ENCODE measurements at places on chromosomes 5 and 9. TPM values are rescaled to one million over a fixed set of nuclear protein-coding genes. Genes with fewer than 3 reads are reported as not detected.

DNA sequence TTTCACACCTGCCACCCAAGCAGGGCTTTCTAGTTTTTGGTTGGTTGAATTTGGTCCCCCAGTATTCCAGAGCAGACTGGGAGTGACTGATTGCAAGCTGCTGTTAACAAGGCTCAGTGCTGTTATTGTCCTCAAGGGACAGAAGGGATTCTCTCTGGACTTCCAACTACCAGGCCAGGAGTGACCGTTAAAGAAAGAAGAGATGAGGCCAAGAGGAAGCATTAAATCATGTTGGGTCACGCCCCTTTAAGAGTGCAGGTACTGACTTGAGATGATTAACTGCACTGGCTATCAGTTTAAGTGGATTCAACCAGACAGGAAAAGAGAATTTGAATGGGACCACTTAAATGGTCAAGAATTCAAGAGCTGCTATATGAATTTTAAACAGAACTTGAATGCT lies 220.8 kb upstream of the PCSK5 start:
- no peak overlapping the region for H3K4me3 ChIP-seq
- H3K27ac ChIP-seq: no peak overlapping the region
- no peaks in the 10 kb centered on the region for H3K36me3 ChIP-seq
- no peak for DNase-seq
- H3K27me3 ChIP-seq: no peaks in the 10 kb centered on the region

GRCh38 chr5:139401546-139401945 lies 2.3 kb downstream of the SPATA24 start:
- no peaks in the 10 kb centered on the region for H3K27me3 ChIP-seq
- no peak overlapping the region for H3K27ac ChIP-seq
- peaks cover 21% of the 10 kb centered on the region for H3K4me1 ChIP-seq
- H3K36me3 ChIP-seq: no peaks in the 10 kb centered on the region
- DNase-seq: no peak

- no peaks in the 10 kb centered on the region for H3K27me3 ChIP-seq
- H3K4me1 ChIP-seq: no peaks in the 10 kb centered on the region
- no peak overlapping the region for H3K27ac ChIP-seq
- no peak overlapping the region for H3K4me3 ChIP-seq
- DNase-seq: no peak
These were observed 514.7 kb upstream of the GRIN3A start for GRCh38 chr9:102253099-102253498.

- peaks cover 72% of the 10 kb centered on the region for H3K4me1 ChIP-seq
- H3K4me3 ChIP-seq: no peak overlapping the region
- DNase-seq: no peak
- H3K27me3 ChIP-seq: no peaks in the 10 kb centered on the region
These were observed 16.4 kb downstream of the SEMA4D start for GRCh38 chr9:89481538-89481915.

DNA sequence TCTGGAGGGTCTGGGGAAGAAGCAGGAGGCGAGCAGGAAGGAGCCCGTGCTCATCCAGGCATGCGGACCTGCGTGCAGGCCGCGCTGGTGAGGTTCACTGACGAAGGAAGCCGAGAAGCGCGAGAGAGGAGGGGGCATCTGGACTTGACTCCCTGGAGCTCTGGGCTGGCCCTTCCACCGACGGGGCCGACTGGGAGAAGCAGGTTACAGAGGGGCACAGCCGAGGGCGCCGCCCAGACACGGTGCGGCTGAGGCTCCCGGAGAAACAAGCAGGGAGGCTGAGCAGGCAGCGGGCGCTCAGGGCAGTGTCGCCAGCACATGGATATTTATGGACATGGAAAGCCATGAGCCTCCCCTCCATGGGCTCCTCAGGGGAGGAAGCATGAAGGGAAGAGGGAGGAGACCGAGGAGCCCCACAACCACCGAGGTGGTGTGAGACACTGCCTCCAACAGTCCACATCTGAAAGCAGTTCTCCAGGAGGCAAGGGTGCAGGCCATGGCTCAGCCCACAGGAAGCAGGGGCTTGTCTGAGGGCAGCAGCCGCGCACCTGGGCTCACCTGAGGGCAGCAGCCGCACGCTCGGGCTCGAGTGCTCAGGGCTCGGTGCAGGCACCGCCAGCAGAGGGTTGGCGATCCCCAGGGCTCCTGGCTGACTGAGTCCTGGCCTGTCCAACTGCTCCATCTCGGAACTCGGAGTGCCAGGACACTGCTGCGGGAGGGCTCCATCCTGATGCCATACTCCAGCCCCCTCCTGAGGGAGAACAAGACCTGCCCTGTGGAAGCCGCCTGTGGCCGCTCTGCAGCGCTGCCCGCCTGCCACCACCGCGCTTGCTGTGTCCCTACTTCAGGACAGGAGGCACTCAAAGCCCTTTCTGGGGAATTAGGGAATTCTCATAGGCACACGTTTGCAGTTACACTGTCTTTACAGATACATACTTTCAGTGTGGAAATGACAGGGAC lies 15.7 kb upstream of the INPP5E start:
- no peak overlapping the region for H3K27ac ChIP-seq
- DNase-seq: no peak
- peaks cover 82% of the 10 kb centered on the region for H3K36me3 ChIP-seq
- no peaks in the 10 kb centered on the region for H3K4me1 ChIP-seq
- no peak overlapping the region for H3K4me3 ChIP-seq
- H3K27me3 ChIP-seq: no peaks in the 10 kb centered on the region

DNA sequence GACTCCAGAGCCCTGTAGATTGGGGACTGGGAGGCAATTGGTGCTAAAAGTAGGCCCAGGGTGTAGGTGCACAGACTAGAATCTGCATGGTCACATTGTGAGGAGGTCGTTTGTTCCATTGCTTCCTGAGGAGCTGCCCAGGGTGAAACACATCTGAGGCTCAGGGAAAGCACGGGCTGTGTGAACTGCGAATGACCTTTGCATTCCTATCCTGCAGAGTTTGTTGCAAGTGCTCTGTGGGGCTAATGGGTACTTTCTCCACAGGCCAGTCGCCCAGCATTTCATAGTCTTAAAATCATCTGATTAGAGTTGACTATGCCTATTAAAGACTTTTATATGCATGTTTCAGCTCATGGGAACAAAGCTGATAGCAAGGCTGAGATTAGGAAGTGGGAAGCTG lies 14.4 kb upstream of the SLC46A2 start:
- H3K27ac ChIP-seq: no peak overlapping the region
- DNase-seq: no peak
- H3K36me3 ChIP-seq: no peaks in the 10 kb centered on the region
- H3K27me3 ChIP-seq: no peaks in the 10 kb centered on the region
- no peak overlapping the region for H3K4me3 ChIP-seq
- H3K4me1 ChIP-seq: no peaks in the 10 kb centered on the region

- no peaks in the 10 kb centered on the region for H3K27me3 ChIP-seq
- no peaks in the 10 kb centered on the region for H3K36me3 ChIP-seq
- H3K4me3 ChIP-seq: no peak overlapping the region
- H3K27ac ChIP-seq: no peak overlapping the region
- H3K4me1 ChIP-seq: no peaks in the 10 kb centered on the region
- no peak for DNase-seq
These were observed 16.2 kb downstream of the GDF9 start for GRCh38 chr5:132850066-132850465.

DNA sequence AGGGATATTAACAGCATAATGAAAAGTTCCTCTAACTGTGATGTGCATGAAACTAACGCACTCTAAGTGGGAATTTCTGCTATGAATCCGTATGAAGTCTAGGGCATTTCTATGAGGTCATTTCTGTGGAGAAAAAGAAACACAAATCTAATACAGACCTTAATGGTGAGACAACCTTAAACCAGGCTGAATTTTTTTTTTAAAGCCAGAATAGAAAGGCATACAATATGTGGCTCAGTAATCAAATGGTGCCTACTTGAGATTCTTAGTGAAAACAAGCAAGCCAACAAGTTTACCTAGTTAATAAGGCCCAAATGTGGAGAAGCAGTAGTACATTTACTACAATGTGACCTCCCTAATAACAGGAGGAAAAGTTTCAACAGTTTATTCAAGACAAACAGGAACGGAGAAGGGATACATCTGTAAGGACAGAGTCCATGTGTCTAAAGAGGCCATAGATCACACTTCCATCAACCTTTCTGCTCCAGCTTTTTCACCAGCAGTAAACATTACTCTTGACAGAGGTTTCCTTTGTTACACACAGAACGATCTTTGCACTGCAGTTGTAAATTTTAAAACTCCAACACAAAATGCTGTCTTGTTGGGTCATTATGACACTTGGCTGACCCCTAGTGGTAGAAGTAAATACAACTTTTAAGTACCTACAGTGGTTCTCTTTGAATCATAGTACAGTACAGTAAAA lies 26.2 kb downstream of the CARNMT1 start:
- H3K27me3 ChIP-seq: no peaks in the 10 kb centered on the region
- no peak overlapping the region for H3K27ac ChIP-seq
- H3K4me1 ChIP-seq: no peaks in the 10 kb centered on the region
- no peak overlapping the region for H3K4me3 ChIP-seq

- peak; percentile 89 for DNase-seq
- peaks cover 30% of the 10 kb centered on the region for H3K4me1 ChIP-seq
- peaks cover 2% of the 10 kb centered on the region for H3K36me3 ChIP-seq
- H3K4me3 ChIP-seq: peak overlapping the region; percentile 10
- H3K27me3 ChIP-seq: no peaks in the 10 kb centered on the region
- H3K27ac ChIP-seq: peak overlapping the region; percentile 97
These were observed 37.4 kb downstream of the CSNK1G3 start for GRCh38 chr5:123549256-123549904.

DNA sequence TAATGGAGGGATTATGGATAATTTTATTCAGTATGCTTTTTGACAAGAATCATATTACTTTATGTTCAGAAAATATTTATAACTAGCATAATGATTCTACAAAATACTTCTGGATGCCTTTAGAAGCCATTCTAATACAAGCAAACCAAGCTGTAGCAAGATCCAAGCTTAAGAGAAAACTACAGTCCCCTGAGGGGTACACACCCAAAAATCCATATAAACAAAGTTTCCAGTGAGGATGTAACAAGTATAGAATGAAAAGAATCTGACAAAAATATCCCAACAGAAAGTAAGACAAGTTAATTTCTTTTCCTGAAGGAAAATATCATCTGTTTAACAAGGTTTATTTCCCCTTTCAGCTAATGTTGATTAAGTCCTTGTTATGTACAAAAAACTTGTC lies 53.9 kb downstream of the MLLT3 start:
- no peaks in the 10 kb centered on the region for H3K27me3 ChIP-seq
- H3K4me1 ChIP-seq: no peaks in the 10 kb centered on the region
- H3K4me3 ChIP-seq: no peak overlapping the region
- H3K27ac ChIP-seq: no peak overlapping the region

DNA sequence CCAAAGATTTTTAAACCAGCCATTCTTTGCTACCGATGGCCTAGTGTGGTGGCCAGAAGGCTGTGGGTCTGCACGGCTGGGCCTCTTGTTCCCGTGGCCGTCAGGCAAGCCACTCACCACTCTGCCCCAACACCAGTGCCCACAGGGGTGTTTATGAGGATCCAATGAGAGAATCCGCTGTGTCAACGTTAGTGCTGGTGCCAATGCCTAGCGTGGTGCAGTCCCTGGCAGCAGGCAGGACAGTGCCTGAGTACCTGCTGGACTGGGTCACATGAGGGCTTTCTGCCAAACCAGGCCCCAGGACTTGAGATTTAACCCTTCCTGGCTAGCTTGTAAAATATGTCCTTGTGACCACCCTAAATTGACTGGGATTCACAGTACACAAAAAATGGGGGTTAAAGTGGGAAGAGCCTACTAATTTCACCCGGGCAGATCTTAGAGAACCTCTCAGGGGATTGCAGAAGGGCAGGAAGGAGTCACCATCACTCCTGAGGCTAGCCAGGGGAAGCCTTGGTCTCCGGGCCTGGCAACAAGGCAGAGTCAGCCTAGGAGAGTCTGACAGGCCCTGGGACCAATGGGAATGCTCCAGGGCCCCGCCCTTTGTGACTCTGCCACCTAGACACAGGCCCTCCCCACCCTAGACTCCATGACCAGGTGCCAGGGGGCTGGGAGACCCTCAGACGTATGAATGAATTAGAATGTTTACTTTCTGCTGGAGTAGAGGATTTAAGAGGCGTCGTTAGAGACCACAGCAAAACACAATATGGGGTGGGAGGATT lies 63.2 kb upstream of the FSTL4 start:
- H3K4me3 ChIP-seq: no peak overlapping the region
- no peak for DNase-seq
- H3K27ac ChIP-seq: no peak overlapping the region
- no peaks in the 10 kb centered on the region for H3K27me3 ChIP-seq
- no peaks in the 10 kb centered on the region for H3K4me1 ChIP-seq

DNA sequence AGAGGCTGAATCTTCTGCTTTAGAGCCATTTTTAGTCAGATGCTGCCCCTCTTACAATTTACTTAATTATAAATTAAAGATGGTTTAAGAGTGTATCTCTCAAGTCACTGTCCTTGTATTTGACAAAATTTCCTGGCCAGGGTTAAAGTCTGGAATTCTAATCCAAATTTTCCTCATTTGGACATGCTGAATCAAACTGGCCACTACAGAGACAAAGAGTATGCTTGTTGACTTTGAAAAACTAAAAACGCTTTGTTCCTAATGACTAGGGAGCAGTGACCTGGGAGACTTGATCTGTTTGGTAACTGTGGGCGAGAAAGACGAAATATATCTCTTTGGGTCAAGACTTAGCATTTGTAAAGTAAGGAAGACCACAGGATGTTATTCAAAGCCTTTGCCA lies 303.2 kb downstream of the ZSWIM6 start:
- H3K27me3 ChIP-seq: no peaks in the 10 kb centered on the region
- no peak overlapping the region for H3K27ac ChIP-seq
- no peak for DNase-seq
- H3K4me3 ChIP-seq: no peak overlapping the region
- H3K4me1 ChIP-seq: no peaks in the 10 kb centered on the region

- peaks cover 4% of the 10 kb centered on the region for H3K27me3 ChIP-seq
- no peaks in the 10 kb centered on the region for H3K36me3 ChIP-seq
- H3K27ac ChIP-seq: no peak overlapping the region
- no peak overlapping the region for H3K4me3 ChIP-seq
These were observed 132.5 kb upstream of the PRSS3 start for GRCh38 chr9:33662871-33663270.

DNA sequence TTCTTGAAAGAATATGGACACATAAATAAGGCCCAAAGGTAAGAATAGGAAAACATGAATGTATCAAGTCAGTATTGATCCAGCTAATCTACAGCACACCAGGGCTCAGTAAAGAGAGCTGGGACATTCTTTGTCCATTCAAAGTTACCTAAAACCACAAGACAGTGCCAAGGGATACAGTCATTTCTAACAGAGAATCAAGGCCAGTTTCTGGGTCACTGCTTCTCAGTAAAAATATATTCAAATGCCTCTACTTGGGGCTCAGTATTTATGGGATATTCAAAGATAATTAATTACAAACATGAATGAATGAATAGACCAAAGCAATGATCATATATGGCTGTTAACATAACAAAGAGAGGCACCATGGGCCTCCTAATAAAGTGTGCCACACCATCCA lies 34.9 kb downstream of the MTMR12 start:
- no peak for DNase-seq
- H3K4me3 ChIP-seq: no peak overlapping the region
- no peaks in the 10 kb centered on the region for H3K27me3 ChIP-seq

GRCh38 chr5:131067636-131068035 lies 97.4 kb downstream of the HINT1 start:
- H3K27me3 ChIP-seq: no peaks in the 10 kb centered on the region
- H3K4me3 ChIP-seq: no peak overlapping the region
- DNase-seq: no peak
- H3K27ac ChIP-seq: no peak overlapping the region

GRCh38 chr5:160064417-160064810 lies 54.8 kb downstream of the PWWP2A start:
- no peak overlapping the region for H3K4me3 ChIP-seq
- H3K36me3 ChIP-seq: peaks cover 60% of the 10 kb centered on the region
- H3K4me1 ChIP-seq: no peaks in the 10 kb centered on the region

RABGAP1 gene
- total RNA-seq: 79.7 TPM

KCNV2 gene
- total RNA-seq: not detected

PCA3 gene
- not detected for total RNA-seq

ADAMTSL2 gene
- not detected for total RNA-seq

GDA gene
- total RNA-seq: not detected

ARID3C gene
- total RNA-seq: not detected

CER1 gene
- not detected for total RNA-seq

ANGPTL2 gene
- not detected for total RNA-seq

ACTBL2 gene
- not detected for total RNA-seq

SLC6A18 gene
- not detected for total RNA-seq

HK3 gene
- total RNA-seq: 0.12 TPM
